Suprapubic skin (tissue), 4 donors: ENCODE measurements at places on chromosomes 3 and 15.

DNA sequence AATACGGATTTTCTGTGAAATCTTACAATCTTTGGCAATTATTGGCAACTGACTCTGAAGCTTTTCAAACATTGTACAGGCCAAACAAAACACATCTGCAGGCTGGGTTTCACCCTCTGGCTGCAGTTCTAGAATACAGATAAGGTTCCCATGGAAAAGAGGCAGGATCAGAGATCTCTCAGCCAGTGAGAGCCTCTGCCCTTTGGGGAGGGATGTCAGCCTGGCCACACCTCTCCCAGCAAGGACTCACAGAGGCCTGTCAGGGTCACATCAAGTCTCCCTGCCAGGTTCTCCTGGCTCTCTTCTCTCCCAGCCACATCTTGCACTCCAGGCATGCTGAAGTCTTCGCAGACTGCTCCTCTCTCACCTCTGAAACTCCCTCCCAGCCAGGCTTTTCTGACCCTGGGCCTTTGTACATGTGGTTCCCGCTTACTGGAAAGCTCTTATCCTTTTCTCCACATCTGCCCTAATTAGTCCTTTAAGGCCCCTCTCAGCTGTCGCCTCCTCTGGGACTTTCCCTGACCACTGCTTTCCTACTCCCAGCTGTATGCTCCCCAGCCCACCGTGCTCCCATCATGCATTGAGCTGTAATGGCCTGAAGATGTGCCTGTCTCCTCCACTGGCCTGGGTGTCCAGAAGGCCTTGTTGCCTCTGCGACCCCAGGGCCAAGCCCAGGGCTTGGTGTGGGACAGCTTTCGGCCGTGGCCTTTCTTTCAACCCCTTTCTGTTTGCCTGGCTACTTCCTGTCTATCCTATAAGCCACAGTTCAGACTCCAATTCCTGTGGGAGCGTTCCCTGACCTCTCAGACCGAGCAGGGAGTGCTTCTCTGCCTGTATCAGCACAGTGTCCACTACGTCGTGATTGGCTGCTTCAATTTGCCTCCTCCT lies 4.3 kb downstream of the RBP1 start:
- no peak for DNase-seq

DNA sequence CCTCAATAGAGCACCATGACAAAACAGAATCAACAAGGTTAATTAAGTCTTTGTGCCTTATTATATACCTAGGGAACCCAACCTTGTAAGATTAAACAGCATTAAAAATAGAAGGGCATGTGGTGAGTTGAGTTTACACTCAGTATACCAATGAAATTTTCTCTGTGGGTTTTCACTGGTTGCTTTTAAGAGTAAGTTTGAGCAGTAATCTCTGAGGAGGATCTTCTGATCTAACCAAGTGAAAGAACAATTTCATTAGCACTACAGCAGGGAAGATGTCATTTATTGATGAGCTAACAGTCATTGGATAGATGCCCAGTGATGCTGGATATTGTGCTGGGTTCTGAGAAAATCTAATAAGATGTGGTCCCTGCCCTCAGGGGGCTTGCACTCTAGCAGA lies 26.9 kb upstream of the AKAP13 start:
- no peak for DNase-seq

DNA sequence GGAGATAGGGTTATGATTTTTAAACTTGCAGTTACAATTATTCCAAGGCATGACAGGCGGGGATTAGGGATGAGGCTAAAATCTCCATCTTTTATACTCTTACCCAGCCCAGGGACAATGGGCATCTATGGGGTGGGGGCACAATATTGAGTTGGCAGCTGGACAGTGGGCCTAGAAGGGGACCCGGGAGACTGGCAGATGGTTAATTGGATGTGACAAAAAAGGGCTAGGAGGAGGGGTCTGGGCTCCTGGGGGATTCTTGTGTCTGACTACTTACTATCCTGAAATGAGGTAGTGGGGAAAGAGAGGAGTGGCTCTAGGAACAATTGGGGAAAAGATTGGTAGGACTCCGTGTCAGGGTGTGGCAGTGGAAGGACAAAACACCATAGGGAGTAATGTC lies 53.0 kb upstream of the ROPN1 start:
- no peak for DNase-seq

GRCh38 chr15:62878070-62878469 lies 164.5 kb upstream of the TPM1 start:
- no peak for DNase-seq

DNA sequence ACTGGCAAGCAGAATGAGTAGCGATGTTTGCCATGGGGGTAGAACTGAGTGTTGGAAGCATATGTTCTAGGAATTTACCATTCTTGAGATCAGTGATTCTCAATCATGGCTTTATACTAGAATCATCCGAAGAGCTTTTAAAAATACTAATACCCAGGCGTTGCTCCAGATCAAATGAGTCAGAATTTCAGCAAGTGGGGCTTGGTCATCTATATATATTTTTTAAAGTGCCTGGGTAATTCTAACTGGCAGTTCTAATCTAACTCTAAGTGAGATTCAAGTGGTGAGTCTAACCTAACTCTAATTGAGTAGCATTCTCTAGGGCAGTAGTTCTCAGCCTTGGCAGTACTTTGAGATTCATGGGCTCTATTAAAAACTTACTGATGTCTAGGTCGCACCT lies 20.8 kb downstream of the TM4SF1 start:
- DNase-seq = no peak

GRCh38 chr3:176780766-176781165 lies 416.5 kb downstream of the TBL1XR1 start:
- no peak for DNase-seq

- DNase-seq = no peak
These were observed 12.0 kb downstream of the ZBTB38 start for GRCh38 chr3:141380279-141380678.

DNA sequence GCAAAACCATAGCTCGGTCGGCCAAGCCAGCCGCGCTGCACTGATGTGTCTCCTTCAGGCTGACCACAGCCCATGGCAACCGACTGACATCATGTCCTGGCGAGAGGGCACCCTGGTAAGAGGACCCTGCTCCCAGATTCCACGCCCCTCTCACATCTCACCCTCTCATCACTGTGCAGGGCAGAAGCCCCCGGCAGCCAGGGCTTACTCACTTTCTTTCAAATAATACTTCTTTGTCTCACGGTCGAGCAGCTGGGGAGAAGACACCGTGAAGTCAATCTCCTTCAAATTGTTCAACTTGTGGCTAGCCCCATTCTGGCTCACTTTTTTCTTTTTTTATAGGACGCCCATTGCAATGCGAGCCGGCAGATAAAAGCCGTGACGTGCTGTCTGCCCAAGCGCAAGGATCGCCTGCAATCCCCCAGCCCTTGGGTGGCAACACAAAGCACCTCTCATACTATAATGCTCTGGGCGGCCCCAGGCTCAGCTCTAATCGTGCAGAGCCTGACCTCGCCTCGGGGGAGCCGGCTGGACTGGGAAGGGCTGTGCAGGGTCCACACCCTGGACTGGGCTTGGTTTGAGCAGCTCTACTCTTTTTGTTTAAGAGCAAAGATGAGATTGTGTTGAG lies 33.6 kb downstream of the VGLL4 start:
- no peak for DNase-seq
